Activated CD4-positive, alpha-beta T cell treated with anti-CD3 and anti-CD28 coated beads, Interleukin-2, amount 50 U/mL, for 1 hour (primary cell): ENCODE measurements at places on chromosomes 5 and 9.

DNA sequence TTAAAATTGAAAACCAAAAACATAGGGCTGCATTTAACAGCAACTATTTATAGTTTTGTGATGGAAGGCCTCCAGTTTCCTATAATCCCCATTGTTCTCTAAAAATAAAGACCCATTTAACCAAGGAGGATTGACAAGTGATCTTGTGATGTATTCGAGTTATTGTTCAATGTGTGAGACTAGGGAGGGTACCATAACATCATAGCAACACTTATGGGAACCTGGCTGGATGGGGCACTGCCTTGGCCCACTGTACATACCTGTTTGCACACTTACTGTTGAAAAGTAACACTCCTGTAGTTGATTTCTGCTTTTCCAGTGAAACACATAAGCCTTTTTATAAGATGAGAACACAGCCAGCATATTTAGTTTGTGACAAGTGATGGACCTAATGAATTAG is 32.3 kb downstream of the MACIR start:
- DNase-seq, result no peak

GRCh38 chr5:16721151-16722096 is 104.6 kb upstream of the RETREG1 start:
- no peak for DNase-seq

DNA sequence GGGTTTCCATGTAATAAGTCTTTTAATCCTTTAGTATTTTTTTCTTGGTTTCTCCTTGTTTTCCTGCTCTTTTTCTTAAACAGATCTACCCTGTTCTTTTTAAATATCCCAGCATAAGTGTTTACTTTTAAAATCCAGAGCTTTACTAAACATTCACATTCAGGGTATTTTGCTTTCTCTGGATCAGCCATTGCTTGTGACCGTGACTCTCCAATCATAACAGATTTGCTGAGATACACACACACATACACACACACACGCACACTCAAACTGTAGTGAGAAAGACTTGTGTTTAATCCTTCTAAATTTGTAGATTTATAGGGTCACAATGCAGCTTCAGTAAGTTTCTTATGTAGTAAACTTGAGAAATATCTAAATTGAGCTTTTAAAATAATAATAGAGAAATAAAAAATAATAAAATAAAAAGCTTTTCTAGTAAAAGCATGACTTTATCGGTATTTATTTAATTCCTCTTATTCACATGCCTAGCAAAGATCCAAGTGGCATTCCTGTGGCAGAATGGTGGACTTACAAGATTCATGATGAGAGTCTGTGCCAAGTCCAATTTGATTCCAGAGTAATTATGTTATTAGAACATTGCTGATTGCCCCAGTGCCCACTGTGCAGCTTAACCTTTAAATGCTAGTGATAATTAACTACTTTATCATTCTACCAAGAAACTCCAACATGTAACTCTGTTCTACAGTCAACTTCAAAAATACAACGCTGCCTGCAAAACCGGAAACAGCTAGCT is 129.0 kb downstream of the TLE4 start:
- no peak for DNase-seq

DNA sequence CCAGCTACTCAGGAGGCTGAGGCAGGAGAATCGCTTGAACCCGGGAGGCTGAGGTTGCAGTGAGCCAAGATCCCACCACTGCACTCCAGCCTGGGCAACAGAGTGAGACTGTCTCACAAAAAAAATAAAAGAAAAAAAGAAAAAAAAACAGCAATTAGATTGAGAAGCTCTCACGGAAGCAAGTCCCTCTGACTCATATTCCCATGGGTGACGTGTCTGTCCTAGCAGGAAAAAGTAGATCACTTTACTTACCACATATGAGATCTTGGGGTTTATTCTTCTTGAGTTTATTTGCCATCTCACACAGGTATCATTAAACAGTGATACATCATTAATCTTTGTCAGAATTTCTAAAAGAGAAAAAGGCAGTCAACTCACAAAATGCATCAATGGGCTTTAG is 62.6 kb downstream of the SUSD1 start:
- no peak for DNase-seq

- DNase-seq, result no peak
Measured at GRCh38 chr5:179680780-179681401, at the start of gene CBY3. Gene CBY3, minus strand, starts transcription at chr5:179681034. Its CDS starts 116 bp downstream, at chr5:179680918.

DNA sequence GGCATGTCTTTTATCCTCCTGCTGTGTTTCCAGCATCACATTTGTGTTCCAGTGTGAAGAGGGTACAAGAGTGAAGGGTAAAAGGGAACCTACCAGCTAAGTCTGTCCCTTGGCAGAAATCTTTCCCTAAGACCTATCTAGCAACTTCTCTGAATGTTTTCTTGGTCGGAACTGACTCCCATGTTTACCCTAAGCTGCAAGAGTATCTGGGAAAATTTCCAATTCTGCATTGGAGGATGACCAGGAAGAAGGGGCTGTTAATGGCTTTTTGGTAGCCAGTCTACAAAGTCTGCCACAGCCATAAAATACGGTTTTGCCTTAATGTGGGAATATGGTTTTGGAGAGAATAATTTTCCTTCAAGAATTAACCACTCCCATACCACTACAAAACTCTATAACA is 75.1 kb downstream of the MAST4 start:
- DNase-seq, result no peak

GRCh38 chr5:173573126-173573960 is 43.1 kb downstream of the BOD1 start:
- DNase-seq, result peak; percentile 62

DNA sequence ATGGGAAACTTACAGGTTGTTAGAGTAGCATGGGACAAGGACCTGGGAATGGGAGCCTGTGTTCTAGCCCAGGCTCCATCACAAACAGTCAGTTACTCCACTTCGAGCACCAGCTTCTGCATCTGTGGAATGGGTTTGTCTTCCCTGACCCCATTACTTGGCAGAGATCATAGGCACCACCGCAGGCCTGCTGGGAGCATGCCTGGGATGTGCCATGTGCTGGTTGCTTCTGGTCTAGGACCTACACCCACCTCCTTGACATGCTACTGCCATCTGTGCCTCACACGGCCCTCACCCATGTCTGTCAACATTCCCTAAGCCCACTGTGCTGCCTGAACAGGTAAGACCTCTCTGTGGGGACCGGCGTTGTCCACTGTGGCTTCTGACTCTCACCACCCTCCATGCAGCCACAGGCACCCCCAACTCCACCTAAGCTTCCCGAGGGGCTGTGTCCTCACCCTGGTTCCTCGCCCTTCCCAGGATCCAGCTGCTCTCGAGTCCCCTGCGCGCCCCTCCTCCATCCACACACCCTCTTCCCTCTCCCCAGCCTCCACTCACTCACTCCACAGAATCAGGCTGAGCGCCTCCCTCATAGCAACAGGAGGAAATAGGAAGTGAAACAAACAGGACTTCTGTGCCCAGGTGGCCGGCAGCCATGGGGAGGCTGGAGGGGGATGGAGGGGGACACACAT is 85.9 kb upstream of the FAM120A start:
- DNase-seq, result no peak
